ENCODE measurements at places on chromosomes 13 and 19. TPM values are rescaled to one million over a fixed set of nuclear protein-coding genes. Genes with fewer than 3 reads are reported as not detected.

TMPRSS9 gene
- total RNA-seq, result 0.33 TPM

GRCh38 chr13:67023130-67023876 lies 206.8 kb downstream of the PCDH9 start:
- DNase-seq, result no peak
- no peaks in the 10 kb centered on the region for H3K27me3 ChIP-seq
- peak overlapping the region; percentile 9 for H3K4me3 ChIP-seq

DNA sequence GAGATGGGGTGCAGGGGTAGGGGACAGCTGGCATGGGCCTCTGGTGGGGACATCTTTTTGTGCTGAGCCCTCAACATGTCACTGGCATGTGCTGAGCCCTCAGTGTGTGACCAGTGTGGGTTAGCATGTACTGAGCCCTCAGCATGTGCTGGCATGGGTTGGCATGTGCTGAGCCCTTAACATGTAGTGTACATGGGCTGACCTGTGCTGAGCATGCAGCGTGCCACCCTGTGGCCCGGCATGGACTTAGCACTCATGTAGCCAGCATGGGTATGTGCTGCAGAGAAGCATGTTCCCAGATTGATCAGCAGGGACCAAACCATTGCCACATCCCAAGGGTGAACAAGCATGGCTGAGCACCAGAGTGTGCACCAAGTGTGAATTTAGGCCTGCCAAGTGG lies 11.5 kb downstream of the HIPK4 start:
- no peak overlapping the region for H3K27ac ChIP-seq
- no peaks in the 10 kb centered on the region for H3K27me3 ChIP-seq
- no peaks in the 10 kb centered on the region for H3K4me1 ChIP-seq
- DNase-seq, result no peak
- H3K36me3 ChIP-seq, result peaks cover 20% of the 10 kb centered on the region
- H3K4me3 ChIP-seq, result no peak overlapping the region

- no peaks in the 10 kb centered on the region for H3K36me3 ChIP-seq
- no peak overlapping the region for H3K4me3 ChIP-seq
- DNase-seq, result no peak
- H3K27ac ChIP-seq, result no peak overlapping the region
Measured at GRCh38 chr13:91902291-91902690, 503.9 kb downstream of the GPC5 start.

GRCh38 chr13:48770372-48770771 lies 116.6 kb downstream of the CYSLTR2 start:
- H3K4me3 ChIP-seq, result no peak overlapping the region
- no peak overlapping the region for H3K27ac ChIP-seq
- H3K27me3 ChIP-seq, result no peaks in the 10 kb centered on the region
- no peaks in the 10 kb centered on the region for H3K4me1 ChIP-seq

Data from H1 (cell line).